Stimulated activated memory B cell treated with anti-CD40 and anti-IgM and Interleukin-4, amounts not matched to agents 10 μg/mL and 1 μg/mL and 100 μg/mL, for 72 hours (primary cell): ENCODE measurements at places on chromosomes 11 and 22.

GRCh38 chr11:117644403-117645155, 152.4 kb downstream of the DSCAML1 start:
- ATAC-seq = no peak

GRCh38 chr22:38431266-38432010, 23.6 kb downstream of the KCNJ4 start:
- no peak for ATAC-seq

DNA sequence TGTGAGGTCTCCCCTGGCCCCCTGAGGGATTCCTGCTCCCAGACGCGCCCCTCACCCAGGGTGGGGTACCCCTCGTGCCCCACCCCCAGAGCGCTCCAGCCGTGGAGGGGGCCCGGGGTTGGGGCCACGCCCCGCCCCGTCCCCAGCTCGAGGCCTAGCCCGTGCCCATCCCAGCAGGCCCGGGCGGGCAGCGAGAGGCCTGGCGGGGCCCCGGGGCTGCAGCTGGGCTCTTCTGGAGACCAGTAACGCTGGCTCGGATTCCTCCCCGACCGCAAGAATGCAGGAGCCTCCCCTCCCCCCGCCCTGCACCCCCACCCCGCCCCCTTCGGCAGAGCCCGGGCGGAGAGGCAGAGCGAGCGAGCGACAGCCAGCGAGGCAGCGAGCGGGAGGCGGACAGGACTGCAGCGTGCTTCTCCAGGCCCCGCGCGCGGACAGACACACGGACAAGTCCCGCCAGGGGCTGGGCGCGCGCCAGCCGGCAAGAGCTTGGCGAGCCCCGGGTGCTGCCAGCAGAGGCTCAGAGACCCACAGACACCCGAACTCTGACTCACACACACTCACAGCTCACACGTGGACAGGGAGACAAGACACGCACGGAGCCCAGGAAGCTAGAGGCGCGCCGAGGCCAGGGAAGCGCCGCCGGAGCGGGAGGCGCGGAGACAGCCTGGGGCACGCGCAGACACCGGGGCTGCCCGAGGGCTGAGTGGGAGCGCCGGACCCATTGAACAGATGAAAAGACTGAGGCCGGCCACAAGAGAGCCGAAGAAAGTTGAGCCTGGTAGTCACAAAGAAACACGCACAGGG, 15.2 kb downstream of the BCL9L start:
- ATAC-seq = no peak

DNA sequence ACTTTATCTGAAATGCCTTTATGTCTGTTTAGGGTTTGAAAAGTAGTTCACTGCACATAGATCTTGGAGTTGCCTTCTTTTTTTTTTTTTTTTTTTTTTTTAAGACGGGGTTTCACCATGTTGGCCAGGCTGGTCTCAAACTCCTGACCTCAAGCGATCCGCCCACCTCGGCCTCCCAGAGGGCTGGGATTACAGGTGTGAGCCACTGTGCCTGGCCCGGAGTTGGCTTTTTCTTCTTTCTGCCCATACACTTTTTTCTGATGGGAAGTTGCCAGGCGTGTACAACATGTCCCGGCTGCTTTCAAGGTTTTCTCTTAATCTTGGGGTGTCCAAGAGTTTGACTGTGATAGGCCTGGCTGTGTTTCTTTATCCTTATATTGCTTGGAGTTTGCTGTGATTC, 12.9 kb upstream of the GNB1L start:
- no peak for ATAC-seq

- no peak for ATAC-seq
Observed at GRCh38 chr22:19070397-19071169, 51.6 kb downstream of the DGCR2 start.

DNA sequence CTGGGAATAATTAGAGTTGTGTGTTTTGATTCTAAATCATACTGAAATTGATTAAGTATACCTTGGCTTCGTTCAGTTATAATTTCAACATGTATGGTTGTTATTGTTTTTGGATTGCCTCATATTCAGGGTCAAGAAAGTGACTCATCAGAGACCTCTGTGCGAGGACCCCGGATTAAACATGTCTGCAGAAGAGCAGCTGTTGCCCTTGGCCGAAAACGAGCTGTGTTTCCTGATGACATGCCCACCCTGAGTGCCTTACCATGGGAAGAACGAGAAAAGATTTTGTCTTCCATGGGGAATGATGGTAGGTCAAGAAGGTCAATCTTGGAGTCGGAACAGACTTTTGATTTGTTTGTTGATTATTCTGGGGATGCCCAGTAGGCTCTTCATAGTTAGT, 40.4 kb downstream of the KMT2A start:
- no peak for ATAC-seq

DNA sequence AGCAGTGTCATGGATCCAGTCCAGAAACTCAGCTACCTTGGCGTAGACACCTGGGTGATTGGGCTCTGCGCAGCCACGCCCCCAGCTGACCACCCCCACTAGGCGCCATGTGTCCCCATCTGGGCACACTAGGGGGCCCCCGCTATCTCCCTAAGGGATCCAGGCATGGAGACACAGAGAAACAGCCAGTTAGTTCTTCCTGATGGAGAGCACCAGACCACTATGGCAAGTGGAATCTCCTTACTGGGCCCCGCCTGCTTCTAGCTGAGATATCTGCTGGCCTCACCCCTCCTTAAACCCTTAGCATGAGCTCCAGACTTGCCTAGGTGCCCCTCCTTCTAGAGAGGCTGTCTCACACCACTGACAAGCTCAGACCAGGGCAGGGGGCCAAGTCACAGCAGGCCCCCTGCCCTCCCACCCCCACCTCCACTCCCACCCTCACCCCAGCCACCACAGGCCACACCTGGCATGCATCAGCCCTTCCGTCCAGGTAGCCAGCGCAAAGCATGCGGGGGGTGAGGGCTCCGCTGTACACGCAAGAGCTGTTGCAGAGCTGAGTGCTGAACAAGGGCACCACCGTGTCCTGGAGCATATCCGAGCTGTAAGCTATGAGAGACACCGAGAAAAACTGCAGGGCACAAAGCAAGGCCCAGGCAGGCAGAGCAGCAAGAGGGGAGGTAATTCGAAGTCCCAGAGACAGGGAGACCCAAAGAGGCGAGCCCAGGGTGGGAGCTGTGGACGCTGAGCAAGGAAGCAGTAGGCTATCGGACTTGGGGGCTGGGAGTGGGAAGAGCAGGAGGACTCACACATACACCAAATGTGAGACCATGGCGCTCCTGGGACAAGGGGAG, 16.1 kb downstream of the TMPRSS5 start:
- no peak for ATAC-seq

GRCh38 chr22:48741540-48741939, 1086.1 kb downstream of the BRD1 start:
- no peak for ATAC-seq

GRCh38 chr11:133408936-133409335, 123.4 kb downstream of the OPCML start:
- no peak for ATAC-seq

DNA sequence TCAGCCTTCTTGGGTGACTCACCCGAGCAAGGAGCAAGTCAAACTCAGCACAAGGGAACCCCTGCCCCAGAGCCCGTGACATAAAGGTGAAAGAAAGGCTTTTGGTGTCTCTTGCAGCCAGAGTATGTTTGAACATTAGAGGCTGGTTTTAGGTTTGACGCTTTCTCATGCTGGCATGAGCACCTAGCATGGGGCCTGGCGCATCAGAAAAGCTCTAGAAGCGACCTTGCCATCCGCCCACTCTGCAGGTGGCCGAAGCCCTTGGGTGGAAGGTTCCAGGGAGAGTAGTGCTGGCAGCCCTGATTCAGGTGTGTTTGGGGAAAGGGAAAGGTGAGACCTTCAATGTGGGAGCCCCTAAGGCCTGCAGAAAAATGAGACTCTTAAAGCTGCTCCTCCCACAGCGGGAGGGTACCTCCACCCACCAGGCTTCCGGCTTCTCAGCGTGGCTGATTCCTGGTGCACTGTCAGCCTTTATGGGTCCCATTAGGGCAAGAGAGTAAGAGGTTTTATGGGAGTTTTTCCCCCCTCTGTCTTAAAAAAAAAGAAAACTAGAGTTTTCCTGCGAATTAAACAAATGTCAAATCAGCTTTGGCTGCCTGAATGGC, 88.4 kb downstream of the GRIK4 start:
- ATAC-seq = no peak

DNA sequence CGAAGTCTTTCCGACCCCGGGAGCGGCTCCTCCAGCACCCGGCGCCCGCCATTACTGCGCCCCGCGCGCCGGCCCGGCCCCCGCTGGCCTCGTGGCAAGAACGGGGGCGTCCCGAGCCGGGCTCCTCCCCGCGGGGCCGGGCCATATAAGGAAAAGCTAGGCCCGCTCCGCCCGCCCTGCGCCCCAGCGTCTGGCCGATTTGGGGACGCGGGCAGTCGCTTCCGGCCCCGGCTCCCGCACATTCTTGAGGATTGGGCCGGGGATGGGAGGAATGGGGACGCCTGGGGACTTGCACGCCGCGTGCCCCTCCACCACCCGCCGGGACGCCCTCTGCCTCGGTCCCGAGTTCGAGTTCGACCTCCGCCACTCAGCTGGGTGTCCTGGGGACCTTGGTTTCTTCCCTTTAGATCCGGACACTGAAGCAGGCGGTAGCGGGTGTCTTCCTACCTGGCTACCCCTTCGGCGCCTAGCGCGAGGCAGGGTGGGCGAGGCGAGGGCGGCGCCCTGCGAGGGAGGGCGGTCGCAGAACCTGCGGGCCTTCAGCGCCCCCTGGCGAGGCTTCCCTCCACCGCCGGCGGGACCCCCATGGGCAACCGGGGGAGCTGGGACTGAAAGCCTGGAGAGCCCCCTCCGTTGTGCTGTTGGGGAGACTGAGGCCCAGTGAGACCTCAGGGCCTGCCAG, 3.8 kb downstream of the SMTN start:
- ATAC-seq = peak; percentile 88

DNA sequence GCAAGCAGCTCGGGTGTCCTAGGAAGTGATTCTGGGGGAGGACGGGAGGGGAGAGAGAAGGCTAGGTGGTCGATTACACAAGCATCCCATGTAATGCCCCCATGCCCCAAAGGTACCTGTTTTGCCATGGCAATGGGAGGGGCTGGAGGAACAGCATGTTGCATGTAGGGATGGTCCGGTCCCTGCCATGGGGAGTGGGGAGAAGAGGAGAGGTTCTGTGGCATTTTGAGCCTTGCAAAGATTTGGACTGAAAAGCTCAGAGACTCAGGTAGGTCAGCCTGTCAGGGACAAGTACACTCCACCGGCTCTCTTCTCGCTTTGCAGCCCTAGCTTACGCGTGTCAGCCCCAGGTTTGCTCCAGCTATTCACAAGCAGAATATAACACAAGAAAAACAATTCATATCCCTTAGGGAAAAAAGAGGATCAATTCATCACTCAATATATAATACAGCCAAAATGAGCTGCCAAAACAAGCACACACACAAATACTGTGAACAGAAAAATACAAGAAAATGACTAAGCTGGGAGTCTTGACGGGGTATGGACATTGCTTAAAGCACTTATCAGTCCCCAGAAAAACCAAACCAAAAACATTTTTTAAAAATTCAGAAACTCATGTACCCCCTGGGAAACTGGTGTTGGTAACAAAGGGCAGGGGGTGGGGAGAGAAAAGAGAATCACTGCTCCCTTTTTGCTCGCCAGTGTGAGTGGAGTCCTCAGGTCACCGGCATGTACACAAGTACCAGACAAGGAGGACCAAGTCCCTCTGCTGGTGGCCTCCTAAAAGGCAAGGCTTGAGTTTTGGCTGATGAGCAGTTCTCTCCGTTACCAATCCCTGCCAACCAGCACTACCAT, 21.6 kb downstream of the APOL5 start:
- ATAC-seq = no peak

DNA sequence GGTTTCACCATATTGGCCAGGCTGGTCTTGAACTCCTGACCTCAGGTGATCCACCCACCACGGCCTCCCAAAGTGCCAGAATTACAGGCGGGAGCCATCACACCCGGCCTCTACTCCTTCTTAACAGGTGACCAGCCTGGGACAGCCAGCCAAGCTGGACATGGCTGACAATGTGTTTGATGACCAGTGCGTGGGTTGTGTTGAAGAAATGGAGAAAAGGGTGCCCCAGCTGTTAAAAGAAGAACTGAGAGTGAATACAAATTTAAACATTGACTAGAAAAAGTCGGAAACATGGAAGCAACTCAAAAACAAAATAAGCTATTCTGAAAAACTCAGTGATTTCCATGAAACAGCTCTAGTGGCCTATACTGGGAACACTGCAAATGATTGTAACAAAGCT, 86.5 kb upstream of the CLPB start:
- ATAC-seq = no peak

GRCh38 chr11:1854132-1854948, 1.5 kb downstream of the LSP1 start:
- ATAC-seq = peak; percentile 70

DNA sequence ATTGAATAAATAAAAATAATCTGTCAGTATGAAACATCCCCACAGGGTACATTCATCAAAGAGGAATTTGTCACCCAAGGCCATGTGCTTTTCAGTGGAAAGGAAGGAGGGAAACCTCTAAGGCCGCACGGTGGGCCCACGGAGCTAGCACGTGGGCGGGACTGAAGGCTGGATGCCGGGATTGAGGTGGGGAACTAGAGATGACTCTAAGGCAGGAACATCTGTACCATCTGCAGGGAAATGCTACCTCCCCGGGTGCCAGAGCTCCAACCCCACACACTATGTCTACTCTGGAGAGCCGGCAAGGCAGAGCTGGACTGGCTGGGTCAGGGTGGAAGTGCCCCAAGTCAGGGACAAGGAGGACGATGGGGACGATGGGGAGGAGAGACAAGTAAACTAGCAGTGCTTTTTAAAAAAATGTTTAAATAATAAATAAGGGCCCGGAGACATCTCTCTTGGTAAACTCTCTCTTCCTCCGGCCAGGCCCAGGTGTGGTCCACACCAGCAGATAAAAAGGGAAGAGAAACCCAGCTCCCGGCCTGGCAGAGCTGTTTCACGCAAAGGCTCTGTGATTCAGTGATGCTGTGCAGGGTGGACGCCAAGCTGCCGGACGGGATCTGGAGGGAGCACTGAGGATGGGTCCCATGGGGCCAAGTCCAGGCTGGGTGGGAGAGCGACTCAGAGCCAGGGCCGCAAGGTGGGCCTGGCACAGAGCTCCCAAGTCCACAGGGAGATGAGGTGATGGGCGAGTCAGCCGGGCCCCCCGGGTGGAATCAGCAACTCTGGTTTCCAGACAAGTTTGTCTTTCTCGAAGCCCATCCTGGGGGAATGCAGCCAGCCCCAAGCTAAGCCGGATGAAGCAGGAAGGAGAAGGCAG, 5.8 kb downstream of the LIF start:
- peak; percentile 79 for ATAC-seq

- no peak for ATAC-seq
Observed at GRCh38 chr11:29333993-29334775, 682.6 kb downstream of the KCNA4 start.

- ATAC-seq = no peak
Observed at GRCh38 chr11:106482917-106483785, 405.7 kb downstream of the AASDHPPT start.

- no peak for ATAC-seq
Observed at GRCh38 chr11:45331839-45332238, 45.7 kb upstream of the SYT13 start.

DNA sequence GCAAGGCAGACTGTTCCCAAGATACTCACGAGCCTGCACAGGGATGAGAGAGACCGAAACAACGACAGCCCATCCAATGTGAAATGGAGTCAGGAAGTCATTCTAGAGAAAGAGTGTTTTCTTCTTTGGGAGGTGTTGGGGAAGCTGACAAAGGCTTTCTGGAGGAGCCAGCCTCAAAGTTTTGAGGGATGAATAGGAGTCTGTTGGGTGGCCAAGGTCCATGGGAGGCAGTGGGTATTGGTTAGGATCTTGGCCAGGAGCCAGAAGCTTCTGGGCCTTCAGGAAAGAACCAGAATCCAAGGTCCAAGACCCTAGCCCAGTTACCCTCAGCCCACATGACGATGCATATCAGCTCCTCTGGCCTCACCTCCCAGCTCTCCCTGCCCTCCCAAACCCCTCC, 59.9 kb upstream of the SHISAL1 start:
- ATAC-seq = no peak

GRCh38 chr22:46598737-46599424, 21.3 kb upstream of the GRAMD4 start:
- ATAC-seq = no peak

- no peak for ATAC-seq
Observed at GRCh38 chr22:39176714-39177455, 24.4 kb upstream of the CBX7 start.
